ENCODE measurements at places on chromosomes 16 and 17. TPM values are rescaled to one million over a fixed set of nuclear protein-coding genes. Genes with fewer than 3 reads are reported as not detected.

GRCh38 chr16:23941963-23942564 is 106.3 kb downstream of the PRKCB start:
- no peak for DNase-seq

DNA sequence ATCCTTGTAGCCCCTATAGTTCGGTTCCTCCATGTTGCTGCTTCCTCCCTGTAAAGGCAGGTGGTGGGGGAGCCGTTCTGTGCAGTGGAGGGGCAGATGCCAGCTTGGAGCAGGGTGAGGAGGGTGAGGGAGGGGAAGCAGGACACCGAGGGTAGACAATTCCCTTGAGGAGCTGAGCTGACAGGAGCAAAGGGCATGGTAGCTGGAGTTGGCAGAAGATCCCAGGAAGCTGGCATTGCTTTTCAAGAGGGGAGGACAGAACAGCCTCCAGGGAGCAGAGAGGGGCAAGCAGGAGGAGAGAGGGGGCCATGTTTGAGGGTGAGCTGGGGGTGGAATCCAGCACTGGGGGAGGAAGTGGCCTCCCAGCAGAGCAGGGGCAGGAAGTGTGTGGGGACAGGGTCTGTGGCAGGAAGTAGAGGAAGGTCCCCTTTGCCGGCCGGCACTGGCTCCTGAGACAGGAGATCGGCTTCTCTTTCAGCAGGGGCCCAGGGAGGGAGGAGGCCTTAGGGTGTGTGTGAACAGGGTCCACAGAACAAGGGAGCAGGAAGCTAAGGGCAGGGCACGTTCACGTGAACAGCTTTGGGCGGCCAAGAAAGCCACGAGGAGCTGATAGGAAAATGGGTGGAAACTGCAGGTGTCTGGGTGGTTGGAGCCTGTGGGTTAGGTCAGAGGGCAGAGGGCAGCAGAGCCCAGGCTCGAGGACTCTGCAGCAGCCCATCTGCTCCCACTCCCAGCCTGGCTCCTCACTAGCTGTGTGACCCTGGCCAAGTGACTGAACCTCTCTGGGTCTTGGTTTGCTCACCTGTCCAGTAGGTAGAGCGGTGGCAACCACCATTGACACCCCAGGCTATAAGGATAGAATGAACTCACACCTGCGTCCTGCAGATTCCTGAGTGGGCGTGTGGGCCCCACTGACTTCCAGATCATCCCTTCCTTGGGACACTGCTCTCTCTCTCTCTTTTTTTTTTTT is 17.5 kb upstream of the SPNS2 start:
- DNase-seq, result no peak

DNA sequence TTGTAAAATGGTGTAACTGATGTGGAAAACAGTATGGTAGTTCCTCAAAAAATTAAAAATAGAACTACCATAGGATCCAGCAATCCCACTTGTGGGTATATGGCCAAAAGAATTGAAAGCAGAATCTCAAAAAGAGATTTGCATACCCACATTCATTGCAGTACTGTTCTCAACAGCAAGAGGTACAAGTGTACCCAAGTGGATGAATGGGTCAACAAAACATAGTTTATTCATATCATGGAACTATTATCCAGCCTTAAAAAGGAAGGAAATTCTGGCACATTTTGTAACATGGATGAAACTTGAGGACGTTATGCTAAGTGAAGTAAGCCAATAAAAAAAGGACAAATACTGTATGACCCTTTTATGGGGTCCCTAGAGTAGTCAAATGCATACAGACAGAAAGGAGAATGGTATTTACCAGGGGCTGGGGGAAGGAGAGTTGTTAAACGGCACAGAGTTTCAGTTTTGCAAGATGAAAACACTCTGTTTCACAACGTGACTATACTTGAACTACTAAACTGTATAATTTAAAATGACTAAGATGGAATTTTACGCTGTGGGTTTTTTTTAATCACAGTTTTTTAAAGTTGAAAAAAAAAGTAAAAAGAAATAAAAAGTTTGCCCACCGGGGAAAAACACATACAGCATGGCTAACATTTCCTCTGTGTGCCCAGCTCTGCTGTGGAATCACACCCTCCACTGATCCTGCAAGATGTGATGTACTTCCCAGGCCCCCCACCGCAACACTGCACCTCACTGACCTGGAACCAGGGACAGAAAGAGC is 6.1 kb downstream of the TVP23A start:
- no peak for DNase-seq

Gene ADAD2
- total RNA-seq, result 0.52 TPM

DNA sequence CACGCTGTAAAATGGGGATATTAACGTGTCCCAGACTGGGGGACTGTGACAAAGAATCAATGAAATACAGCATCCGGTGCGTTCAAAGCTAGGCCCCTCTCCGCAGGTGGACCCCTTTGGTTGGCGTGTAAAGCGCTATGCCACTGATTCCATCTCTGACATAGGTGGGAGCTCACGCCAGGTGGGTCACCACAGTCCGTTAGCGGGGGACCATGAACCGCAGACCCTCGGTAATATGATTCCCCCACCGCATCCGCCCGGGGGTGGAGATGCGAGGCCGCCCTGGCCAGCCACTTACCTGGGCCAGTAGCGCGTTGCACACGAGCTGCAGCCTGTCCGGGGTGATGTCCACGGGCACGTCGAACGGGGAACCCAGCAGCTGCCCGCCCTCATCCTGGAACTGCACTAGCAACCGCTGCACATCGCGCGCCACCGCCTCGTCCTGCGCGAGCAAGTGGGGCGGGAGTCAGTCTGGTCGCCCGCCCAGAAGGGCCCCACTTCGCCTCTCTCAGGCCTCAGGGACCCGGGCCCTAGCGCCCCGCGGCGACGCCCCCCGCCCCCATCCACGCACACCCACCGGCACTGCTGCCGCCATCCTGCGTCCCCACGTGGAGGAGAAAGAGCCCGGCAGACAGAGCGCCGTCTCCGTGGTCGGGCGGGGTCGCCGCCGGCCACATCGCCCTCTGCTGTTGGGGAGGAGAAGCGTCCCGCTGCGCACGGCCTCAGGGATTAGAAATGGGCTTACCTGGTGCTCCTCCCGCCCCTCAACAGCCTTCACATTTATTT is at the start of gene NLE1:
NLE1 (minus strand) TSS at position 623 of the 786 bp plus-strand sequence; CDS start at position 595, 28 bp downstream.
- DNase-seq, result peak; percentile 92

DNA sequence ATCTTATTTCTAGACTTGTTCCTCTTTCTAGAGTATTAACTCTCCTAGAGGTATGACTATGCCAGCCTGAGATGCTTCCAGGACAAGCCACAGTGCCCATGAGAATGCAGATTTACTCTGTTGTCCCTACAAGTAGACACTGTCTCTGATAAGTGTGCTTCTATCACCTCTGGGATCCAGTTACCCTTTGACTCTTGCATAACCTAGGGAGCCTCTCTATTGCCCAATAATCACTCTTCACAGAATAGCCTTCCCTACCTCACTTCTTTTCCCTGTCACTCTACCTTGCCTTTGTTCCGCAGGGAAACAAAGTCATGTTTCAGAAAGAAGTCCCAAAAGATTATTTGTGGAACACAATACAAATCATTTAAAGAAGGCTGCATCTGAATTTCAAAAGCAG is 1.6 kb upstream of the KRT34 start:
- DNase-seq, result no peak

DNA sequence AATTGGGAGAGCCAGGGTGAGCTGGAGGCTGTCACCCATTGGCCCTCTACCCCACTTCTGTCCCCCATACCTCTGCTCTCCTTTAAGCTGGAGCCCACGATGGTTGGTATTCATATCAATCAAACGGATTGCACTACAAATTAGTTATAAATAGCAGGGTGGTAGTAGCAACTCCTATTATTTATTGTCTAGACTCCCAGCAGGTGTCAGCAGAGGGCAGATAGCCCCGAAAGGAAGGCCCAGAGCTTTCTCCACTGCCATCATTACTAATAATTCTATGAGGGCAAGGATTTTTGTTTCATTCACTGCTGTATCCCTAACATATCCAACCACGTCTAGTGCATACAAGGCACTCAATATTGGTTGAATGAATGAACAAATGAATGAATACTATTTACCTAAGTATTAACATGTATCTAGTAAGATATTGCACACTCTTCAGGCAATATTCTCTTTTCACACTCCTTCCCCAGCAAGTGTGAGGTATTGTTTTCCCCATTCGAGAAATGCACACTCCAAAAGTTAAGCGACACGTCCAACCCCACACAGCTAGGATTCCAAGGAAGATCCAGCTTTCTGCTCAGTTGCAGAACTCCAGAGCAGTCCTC is 6.3 kb downstream of the C17orf50 start:
- no peak for DNase-seq

Gene PDILT
- not detected for total RNA-seq
